Sigmoid colon (tissue), 7 donors: ENCODE measurements at places on chromosomes 6 and 20. TPM values are rescaled to one million over a fixed set of nuclear protein-coding genes. Genes with fewer than 3 reads are reported as not detected.
A peak's percentile ranks its signal among the peaks of the same experiment; 100 is the strongest.

C20orf144 gene
- not detected for polyA plus RNA-seq

POU3F2 gene
- polyA plus RNA-seq = not detected

GFRAL gene
- not detected for polyA plus RNA-seq

CGA gene
- polyA plus RNA-seq = not detected

NINL gene
- polyA plus RNA-seq = 3.2 TPM

DNA sequence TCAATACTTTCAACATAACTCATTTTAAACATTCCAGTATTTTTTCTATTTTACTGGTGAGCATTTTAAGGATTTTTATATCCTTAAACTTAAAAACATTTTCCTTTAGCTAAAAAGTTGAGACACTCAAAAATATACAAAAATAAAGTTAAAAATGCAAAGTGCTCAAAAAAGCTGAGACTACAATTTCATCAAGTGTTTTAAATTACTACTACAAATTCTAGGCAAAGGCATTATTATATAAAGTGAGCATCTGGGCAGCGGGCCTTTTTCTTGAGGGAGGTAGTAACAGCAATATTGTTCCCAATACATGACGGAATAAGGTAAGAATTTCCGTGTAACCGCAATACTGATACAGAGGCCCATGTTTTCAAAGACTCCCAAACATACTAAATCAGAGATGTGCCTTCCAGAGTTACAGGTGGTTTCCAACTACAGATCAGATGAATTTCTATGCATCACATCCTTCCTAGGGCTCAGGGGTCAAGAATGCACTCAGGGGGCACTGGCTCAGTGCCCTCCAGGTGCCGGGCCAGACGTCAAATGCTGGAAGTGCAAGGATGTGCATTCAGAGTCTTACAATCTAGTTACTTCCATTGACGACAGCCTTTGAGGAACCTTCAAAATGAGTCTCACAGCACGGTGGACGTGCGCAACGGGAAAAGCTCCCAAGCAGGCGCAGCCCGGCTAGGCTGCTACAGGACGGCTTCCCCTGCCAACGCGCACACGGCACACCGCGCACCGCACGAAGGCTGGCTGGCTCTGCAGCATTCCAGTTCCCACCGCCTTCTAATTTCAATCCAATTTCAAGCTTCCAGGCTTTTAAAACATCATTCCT is 1.7 kb downstream of the PHF10 start:
- peak; percentile 75 for DNase-seq

DNA sequence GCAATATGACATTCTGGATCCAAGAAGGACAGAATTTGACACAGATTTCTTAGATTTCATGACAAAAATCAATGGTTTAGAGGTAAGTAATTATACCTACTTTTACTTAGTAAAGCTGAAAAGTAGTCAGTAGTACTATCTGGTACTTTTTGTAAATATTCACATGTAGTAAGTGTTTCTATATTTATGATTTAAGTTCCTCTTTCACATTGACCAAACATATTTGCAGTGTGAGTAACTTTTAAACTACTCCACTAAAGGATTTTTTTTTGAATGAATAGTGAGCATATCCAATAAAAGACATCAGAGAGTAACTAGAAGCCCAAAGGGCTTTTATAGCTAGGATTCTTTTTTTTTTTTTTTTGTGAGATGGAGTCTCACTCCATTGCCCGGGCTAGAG is 60.8 kb downstream of the DNAH8 start:
- DNase-seq = no peak

DNA sequence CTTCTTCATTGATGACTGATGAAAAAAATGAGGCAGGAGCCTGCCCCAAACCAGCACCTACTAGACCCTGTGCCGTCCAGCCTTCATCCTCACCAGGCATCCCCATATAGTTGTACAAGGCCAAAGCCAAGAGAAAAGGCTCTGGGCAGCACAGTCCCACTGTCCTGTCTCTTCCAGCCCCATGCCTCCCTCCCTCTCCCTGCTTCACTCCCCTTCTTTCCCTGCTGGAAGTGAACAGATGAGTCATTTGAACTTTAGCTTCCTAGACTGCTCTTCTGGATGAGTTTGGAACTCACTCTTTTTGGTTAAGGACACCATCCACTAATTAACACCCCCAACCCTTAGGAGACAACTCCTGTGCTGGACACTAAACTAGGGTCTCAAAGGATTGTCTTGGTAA is 235.2 kb downstream of the LRFN2 start:
- peak; percentile 11 for DNase-seq

- DNase-seq = no peak
Observed at GRCh38 chr6:110703906-110704594, 111.2 kb downstream of the CDK19 start.

DNA sequence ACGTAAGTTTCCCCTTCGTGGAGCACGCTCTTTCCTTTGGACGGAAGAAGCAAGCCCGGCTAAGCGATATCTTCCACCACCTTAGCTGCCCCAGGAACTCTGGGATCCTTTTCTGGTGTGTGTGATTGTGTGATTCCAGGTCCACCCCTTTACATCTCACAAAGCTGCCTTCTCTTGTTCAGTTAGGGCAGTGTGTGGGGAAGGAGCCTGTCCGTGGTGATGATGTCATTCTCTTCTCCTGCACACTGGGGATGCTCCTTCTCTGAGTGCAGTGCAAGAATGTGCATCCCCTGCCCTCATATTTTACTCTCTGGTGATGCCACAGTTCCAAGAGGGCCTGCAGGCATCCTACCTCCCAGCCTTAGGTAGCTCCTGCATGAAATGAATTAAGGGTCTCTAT is 30.3 kb downstream of the BNIP5 start:
- DNase-seq = no peak

GRCh38 chr20:57133926-57134650 is 132.4 kb downstream of the BMP7 start:
- DNase-seq = no peak

GRCh38 chr6:5184218-5184617 is 76.5 kb downstream of the LYRM4 start:
- no peak for DNase-seq

- peak; percentile 97 for DNase-seq
Observed at GRCh38 chr6:30556066-30556905, at the start of gene GNL1. GNL1 (minus strand) TSS chr6:30556489; CDS start chr6:30556203, 286 bp downstream.

DNA sequence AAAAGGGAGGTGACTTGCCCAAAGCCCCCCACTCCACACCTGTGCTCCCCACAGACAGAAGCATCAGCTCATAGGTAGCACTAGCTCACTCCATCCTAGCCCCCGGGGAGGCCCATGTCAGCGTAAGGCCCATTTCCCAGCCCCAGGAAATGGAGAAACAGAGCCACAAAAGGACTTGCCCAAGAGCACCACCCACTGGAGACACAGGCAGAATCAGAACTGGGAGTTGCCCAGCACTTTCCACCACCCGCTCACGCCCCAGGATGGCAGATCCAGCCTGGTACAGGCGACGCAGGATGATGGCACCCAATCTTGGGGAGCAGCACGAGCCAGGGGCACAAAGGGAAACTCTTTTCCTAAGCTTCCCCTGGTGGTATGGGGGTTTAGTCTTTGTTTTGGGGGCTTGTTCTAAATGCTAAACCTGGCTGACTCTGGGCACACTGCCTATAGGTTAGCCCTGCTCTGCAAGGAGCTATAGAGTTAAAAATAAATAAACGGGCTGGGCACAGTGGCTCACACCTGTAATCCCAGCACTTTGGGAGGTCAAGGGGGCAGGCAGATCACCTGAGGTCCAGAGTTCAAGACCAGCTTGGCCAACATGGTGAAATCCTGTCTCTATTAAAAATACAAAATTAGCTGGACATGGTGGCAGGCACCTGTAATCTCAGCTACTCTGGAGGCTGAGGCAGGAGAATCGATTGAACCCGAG is 11.8 kb downstream of the C20orf203 start:
- no peak for DNase-seq

DNA sequence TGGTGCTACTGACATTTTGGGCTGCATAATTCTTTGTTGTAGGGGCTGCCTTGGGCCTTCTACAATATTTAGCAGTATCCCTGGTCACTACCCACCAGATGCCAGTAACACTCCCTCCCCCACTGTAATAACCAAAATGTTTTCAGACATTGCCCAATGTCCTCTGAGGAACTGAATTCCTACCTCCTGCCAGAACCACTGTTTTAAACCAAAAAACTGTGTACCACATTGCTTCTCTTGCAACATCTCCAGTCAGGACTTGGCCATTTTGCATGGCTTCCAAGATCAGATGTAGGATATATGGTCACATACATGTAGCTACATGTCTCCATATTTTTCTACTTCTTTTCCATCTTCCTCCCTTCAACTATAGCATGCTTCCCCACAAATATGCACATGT is 97.4 kb upstream of the IFNGR1 start:
- no peak for DNase-seq

GRCh38 chr6:170270984-170271593 is 19.8 kb downstream of the DLL1 start:
- DNase-seq = no peak

- no peak for DNase-seq
Observed at GRCh38 chr20:37611852-37612251, 82.0 kb upstream of the CTNNBL1 start.

- DNase-seq = peak; percentile 75
Observed at GRCh38 chr6:108133594-108134179, 32.1 kb upstream of the NR2E1 start.

DNA sequence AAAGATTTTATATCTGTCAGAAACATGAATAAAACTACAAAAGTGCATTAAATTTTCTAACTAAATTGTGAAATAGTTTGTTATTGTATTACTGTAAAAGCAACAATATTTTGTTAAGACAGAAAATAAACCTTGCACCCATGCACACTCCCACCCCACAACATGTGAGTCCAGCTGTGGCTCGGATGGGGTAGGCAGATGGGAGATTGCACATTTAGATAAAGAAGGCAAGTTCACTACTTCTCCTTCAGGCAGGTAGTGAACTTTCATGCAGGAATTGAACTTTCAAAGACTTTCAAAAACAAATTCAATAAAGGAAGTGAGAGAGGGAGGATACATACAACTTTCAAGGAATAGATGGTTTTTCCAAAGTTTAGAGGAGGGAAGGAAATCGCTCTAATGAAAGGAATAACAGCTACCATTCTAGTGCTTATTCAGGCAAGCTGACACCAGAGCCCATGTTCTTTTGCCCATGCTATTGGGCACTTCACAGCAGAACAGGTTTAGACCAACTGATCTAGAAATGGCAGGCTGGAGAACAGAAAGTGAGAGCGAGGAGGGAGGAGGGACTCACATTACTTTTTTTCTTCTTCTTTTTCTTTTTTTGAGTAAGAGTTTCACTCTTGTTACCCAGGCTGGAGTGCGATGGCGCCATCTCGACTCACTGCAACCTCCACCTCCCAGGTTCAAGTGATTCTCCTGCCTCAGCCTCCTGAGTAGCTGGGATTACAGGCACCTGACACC is 28.5 kb downstream of the SF3B5 start:
- DNase-seq = no peak
